IMR-90 (cell line): ENCODE measurements at places on chromosomes 6 and 20. TPM values are rescaled to one million over a fixed set of nuclear protein-coding genes. Genes with fewer than 3 reads are reported as not detected.

LTB gene
- total RNA-seq: not detected in 2 replicates

DNA sequence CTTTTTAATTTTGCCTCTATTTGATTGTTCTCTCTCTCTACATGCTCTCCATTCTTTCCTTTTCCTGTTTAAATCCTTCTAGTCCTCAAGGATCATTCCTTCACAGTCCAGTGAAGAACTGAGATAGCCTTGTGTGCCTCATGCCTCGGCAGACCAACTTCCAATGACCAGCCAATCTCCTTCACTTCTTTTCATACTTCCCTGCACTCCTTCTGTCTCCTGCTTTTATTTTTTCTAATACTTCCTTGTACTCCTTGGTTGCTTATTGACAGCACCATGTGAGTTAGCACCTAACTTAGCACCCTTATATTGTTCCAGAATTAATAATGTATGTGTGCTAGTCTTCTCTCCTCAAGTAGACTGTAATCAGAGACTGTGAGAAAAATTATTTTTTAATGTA lies 246.8 kb downstream of the ADGRG6 start:
- H3K4me1 ChIP-seq: no peaks in the 10 kb centered on the region
- no peaks in the 10 kb centered on the region for H3K36me3 ChIP-seq
- H3K27ac ChIP-seq: no peak overlapping the region
- no peak overlapping the region for H3K4me3 ChIP-seq
- no peak for DNase-seq

DNA sequence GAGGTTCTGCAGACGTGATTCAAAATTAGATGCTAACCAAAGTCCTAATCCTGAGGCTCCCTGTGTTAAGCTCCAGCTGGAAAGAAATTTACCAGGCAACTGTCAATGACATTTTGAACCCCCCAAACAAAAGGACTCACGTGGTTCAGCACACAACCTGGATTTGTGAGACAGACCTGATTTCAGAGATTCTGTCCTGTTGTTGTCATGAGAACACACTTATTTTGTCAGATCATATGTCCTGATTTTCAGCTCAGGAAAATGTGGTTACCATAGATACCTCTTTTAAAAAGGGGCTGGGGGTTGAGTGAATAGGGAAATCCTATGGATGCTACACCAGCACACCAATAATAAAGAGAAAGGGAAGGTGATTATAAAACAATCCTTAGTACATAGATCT lies 61.6 kb downstream of the MTFR2 start:
- no peak for DNase-seq
- H3K4me3 ChIP-seq: no peak overlapping the region
- H3K27me3 ChIP-seq: no peaks in the 10 kb centered on the region
- H3K4me1 ChIP-seq: peaks cover 3% of the 10 kb centered on the region; the same call in 1 of the 2 replicates
- H3K36me3 ChIP-seq: peaks cover 48% of the 10 kb centered on the region
- H3K27ac ChIP-seq: no peak overlapping the region

TAF4 gene
- total RNA-seq: 1.4 and 1.7 TPM in 2 replicates

HLA-DRB5 gene
- not detected in 2 replicates for total RNA-seq
